Activated CD8-positive, alpha-beta memory T cell treated with anti-CD3 and anti-CD28 coated beads, Interleukin-2, amount 10 ng/mL, durations not matched to agents 7 days and 5 days (primary cell): ENCODE measurements at places on chromosomes 3 and 15. TPM values are rescaled to one million over a fixed set of nuclear protein-coding genes. Genes with fewer than 3 reads are reported as not detected.
A peak's percentile ranks its signal among the peaks of the same experiment; 100 is the strongest.

GOLGA8T gene
- total RNA-seq: 0.47 TPM

- DNase-seq: no peak
Measured at GRCh38 chr3:22620498-22620897, 582.6 kb upstream of the UBE2E2 start.

- no peak for DNase-seq
Measured at GRCh38 chr3:155080692-155081091, 573 bp downstream of the MME start.

DNA sequence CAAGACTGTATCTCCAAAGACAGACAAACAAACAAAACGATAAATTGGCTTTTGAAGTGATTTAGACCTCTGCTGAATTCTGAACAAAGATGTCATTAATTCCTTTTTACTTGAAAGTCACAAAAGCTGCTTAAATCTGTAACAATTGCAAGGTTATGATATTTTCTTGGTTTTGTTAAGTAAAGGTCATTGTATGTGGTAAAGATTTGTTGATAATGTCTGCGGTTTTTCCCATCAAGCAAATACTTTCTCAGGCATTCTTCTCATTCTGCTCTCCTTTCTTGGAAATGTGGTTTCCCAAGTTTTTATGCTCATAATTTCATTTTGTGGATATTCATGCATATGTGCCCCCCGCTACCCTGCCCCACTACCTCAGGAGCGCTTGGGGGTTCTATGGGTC lies 116.5 kb downstream of the SLMAP start:
- DNase-seq: no peak

- DNase-seq: no peak
Measured at GRCh38 chr3:169008776-169009358, 654.6 kb downstream of the MECOM start.

GRCh38 chr3:46135475-46135874 lies 72.6 kb downstream of the CCR1 start:
- DNase-seq: peak; percentile 76

- DNase-seq: no peak
Measured at GRCh38 chr3:158005391-158006100, 100.7 kb downstream of the SHOX2 start.

- DNase-seq: no peak
Measured at GRCh38 chr3:99084826-99085225, 183.3 kb upstream of the DCBLD2 start.

DNA sequence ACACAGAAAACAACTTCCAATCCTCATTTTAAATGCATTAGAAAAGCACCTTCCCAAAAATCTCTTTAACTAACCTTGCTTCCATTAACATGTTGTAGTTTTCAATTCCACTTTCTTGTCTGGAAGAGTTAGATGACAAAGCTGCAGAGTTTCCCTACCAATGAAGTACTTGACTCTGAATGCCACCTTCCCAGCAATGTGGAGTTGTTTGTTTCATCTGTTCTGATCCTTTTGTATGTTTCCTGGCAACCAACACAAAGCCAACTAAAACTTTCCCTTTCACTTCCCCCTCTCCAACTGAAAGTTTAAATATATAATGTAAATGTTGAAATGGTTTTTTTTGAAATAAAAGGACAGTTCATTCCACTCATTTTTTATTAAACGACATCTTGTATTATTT lies at the start of gene WDR49:
Gene WDR49 (minus strand): TSS at position 183 of the 400 bp plus-strand sequence. CDS start 517 bp downstream, outside the sequence.
- no peak for DNase-seq

- DNase-seq: no peak
Measured at GRCh38 chr15:45262906-45263461, 10.9 kb downstream of the SLC28A2 start.
